GM23338 (cell line): ENCODE measurements at places on chromosomes 11 and 22.

GRCh38 chr11:106937111-106937510 lies 81.2 kb downstream of the GUCY1A2 start:
- DNase-seq, result no peak

DNA sequence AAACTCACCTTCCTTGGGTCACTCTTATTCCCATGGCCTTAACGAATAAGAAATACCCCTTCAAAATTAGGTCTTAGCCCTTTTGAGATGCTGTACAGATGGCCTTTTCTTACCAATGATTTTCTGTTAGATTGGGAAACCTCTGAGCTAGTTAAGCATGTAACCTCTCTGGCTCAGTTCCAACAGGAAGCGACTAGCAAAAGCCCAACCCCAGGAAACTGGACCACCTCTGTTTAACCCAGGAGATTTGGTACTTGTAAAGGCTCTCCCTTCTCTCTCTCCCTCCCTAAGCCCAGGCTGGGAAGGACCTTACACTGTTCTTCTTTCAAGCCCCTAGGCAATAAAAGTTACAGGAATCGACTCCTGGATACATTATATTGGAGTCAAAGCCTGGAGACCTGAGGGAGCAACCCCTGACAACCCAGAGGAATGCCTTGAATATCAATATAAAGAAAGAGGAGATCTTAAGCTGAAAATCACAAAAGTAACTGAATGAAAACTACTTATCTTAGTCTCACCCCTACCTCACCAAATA lies 11.7 kb downstream of the APIP start:
- no peak for DNase-seq

- DNase-seq, result no peak
Observed at GRCh38 chr11:85740481-85741400, 54.7 kb upstream of the CCDC89 start.

- DNase-seq, result peak; percentile 94
Observed at GRCh38 chr22:45240810-45241631, at the start of gene KIAA0930. TSS of gene KIAA0930 (minus strand) at chr22:45240894. CDS start at chr22:45240703, 191 bp downstream.

- peak; percentile 64 for DNase-seq
Observed at GRCh38 chr11:133950874-133951326, 5.9 kb downstream of the IGSF9B start.

GRCh38 chr11:92511522-92512203 lies 287.0 kb downstream of the FAT3 start:
- peak; percentile 81 for DNase-seq

DNA sequence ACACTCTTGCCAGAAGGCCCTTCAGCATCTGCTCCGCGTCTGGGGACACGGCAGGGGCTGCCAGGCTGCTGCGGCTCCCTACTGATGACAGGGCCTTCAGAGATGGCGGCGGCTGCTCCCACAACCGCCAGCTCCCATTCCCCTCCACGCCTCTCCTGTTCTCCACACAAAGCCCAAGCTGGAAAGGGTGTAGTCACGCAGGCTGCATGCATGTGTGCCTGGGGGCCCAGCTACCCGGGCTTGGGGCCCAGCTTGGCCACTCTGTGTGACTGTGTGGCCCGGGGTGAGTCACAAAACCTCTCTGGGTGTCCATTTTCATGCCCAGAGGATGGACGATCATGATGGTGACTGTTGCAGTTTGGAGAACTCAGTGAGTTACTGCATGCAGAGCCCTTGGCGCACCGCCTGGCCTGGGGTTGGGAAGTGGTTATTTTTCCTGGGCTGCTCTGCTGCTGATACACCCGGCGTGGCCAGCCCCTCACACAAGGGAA lies 31.7 kb upstream of the PARVB start:
- no peak for DNase-seq

DNA sequence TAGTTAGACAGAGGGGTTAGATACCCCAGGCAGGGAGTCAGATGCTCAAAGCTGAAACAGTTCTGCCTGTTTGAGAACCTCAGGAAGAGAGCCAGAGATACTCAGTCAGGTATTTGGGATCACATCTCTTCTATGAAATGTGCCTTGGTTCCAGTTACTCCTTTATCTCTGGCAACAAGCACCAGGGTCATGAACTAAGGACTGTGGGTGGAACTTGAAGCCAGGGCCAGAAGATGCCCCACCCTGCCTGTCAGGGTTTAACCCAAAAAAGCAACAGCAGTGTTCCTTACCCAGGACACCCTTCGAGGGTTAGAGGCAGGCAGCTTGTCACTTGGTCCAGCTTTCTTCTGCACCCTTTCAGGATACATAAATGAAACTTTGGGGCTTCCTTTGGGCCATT lies 15.0 kb upstream of the WT1 start:
- no peak for DNase-seq

DNA sequence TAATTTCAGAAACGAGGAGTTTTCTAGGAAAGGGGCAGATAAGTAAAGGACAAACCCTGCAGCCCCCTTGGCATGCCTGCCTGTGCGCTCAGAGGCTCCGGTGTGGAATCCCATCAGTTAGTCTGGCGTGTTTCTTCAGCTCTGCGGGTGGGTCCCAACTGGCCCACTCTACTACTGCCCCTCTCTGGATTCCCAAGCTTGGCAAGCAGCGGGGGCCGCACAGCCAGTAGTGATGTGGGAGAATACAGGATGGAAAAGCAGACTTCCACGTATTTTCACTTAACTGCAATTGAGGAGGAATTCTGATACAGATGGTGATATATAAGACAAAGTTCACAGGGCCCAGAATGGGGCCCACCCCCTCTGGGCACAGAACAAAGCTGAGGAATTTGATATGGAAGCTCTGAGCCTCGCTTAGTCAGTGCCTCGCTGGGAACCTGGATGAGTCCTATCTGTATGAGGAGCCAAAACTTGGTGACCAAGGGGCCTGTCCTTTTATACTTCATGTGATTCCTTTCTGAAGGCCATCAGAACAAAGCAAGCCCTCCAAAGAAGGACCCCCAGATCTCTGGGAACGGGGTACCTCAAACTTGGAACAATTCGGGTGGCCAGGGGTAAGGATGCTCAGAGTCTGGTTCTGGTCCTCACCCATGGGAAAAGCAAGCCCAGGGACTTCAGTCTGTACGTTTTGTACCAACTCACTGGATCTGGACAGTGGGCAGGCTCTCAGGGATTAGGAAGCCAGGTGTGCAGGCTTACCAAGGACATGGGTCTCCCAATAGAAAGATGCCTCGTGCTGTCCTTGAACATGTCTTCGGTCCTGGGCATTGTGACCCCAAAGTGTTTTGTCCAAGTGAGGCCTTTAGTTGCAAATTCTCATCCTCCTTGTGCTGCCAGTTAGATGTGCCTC lies 26.0 kb downstream of the RELT start:
- no peak for DNase-seq

DNA sequence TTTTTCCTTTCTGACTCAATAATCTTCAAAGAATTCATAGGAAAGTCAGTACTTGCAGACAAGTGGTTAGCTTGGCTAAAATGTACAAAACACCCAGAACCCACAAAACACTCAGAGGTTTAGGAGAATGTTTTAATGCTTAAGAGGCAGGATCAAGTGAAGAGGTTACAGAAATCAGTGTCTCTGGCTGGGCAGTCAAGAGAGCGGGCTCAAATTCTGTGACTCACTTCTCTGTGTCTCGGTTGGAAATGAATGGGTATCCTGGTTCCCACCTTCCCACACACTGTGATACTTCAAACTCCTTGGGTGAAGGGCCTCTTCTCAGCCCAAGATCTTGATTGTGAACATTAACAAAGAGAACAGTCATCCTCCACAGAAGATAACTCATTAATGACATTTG lies 3.8 kb downstream of the MPEG1 start:
- DNase-seq, result no peak

- peak; percentile 68 for DNase-seq
Observed at GRCh38 chr11:23021287-23021863, 161.1 kb upstream of the CCDC179 start.

DNA sequence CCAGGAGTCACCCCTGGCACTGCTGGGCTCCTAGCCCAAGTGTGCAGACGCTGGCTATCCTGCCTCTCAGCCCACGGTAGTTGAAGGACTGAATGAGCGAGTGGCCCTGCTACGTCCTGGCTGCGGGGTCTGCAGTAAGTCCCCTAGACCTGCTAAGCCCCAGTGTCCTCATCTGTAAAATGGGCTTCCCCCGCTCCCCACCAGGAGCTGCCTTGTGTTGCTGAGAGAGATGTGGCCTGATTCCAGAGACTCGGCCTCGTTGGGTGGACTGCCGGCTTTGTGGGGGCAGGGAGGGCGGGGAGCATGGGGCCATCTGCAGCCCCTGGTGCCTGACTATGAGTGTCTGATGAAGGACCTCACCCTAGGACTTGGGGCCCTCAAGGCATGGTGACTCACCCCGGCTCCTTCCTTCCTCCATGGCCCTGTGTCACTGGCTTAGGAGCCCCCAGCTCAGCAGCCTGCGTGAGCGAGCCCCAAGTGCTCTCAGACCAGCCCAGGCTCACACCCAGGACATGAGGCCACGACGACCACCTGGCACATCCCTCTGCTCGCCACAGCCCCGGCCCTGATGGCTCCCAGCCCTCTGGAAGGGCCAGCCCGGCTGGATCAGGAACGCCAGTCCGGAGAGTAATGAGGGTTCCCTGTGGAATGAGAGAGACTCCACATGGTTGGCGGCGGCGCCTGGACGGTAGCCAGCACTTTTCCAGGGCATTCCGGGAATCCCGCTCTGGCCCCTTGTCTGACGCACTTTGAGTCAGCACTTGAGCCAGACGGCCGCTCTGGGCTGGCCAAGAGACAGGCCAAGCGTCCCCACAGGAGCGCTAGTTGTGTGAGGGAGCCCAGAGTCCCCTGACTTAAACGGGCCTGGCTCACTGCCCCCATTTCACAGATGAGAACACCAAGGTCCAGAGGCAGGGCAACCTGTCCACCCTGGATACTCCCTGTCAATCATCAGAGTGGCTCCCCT lies 50.5 kb upstream of the SHISAL1 start:
- no peak for DNase-seq
